ENCODE measurements at places on chromosomes 1 and 21.

GRCh38 chr1:17067465-17068240 is 13.8 kb upstream of the SDHB start:
- no peak for DNase-seq

DNA sequence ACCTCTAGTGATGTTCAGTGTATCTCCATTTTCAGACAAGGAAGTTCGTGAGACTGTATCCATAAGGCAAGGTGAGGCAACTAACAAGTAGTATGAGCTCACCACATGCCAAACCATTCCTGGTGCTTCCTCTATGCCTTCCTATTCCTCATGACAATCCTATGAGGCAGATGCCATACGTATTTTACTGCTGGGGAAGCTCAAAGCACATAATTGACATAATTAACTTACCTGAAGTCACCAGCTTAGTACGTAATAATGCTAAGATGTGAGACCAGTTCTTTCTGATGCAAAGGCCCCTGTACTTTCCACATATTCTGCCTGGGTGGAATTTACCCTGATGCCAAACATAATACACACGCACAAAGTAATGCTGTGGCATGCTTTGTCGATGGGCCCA is 83.6 kb upstream of the NFIA start:
- DNase-seq: no peak

DNA sequence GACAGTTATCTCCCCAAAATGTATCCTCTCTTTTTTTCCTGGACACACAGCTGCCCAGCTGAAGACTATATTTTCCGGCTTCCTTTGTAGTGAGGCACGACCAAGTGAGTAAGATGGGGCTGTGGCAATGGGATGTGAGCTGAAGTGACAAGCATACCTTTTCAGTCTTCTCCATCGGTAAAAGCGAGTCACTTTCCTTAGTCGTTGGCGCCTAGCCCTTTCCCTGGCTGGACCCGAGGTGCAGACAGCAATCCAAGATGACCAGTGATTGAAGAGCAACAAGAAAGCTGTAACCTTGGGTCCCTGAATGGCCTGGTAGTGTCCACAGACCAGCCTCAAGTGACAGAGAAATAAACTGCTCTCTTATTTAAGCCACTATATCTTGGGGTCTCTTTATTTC is 155.2 kb downstream of the NR5A2 start:
- DNase-seq: no peak

DNA sequence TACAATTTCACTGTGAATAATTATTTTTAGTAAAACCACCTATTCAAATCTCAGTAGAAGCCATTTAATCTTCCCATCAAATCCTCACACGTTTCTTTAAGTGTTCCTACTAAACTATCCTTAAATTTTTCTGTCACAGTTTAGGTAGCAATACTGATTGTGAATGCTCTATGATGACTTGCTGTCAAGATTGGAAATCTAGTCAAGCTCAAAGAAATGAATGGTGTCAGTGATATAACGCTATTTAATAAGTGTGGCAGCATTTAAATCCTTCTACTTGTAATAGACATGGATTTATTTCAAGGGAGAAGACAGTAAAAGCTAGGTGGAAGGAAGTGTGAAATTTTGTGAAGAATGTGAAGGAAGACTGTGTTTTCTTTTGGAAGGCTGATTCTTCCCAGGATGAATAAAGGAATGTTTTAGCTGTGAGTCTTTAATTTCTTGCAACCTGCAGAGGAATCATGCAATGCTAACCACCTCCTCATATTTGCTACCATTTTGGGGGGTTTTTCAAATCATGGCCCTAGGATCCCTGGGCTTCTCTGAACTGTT is 936.7 kb upstream of the NEGR1 start:
- no peak for DNase-seq

- DNase-seq: no peak
These were observed 30.0 kb downstream of the BCAS2 start for GRCh38 chr1:114551400-114551799.

GRCh38 chr1:172960454-172961208 is 90.1 kb downstream of the TNFSF18 start:
- no peak for DNase-seq

GRCh38 chr1:37471345-37472231 is 2.8 kb upstream of the ZC3H12A start:
- DNase-seq: no peak

GRCh38 chr1:199084293-199084692 is 445.5 kb downstream of the PTPRC start:
- no peak for DNase-seq

DNA sequence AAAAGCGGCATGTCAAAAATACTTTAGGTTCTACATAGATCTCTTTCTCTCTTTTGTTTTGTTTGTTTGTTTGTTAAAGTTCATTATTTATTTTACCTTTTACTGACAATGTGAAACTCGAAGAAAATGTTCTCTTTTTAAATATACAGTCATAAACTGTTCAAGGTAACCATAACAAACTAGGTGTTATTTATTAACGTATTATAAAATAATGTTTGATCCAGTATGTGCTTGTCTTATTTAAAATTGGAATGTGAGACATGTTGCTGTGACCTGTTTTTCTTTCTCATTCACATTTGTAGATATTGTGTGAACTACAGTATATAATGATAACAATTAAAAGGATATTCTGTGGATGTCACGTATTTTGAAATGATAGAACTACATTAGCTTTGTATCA is 5.9 kb upstream of the LEPR start:
- DNase-seq: no peak

DNA sequence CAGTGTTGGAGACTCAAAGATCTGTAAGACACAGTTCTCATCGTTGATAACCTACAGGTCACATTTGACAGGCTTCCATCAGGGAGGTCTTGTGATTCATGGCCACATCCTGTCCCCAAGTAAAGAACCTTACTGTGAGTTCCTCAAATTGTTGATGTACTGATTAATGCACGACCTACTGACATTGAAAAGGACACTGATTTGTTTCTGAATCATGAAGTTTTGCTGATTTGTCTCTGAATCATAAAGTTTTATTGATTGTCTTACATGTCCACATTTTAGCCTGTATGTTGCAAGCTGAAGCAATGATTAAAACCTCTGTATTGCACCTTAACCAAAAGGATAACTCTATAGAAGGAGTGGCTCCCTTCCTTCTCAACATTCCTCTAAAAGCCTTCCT is 476.3 kb upstream of the RUNX1 start:
- no peak for DNase-seq
